ENCODE measurements at places on chromosomes 16 and 17. TPM values are rescaled to one million over a fixed set of nuclear protein-coding genes. Genes with fewer than 3 reads are reported as not detected.

DNA sequence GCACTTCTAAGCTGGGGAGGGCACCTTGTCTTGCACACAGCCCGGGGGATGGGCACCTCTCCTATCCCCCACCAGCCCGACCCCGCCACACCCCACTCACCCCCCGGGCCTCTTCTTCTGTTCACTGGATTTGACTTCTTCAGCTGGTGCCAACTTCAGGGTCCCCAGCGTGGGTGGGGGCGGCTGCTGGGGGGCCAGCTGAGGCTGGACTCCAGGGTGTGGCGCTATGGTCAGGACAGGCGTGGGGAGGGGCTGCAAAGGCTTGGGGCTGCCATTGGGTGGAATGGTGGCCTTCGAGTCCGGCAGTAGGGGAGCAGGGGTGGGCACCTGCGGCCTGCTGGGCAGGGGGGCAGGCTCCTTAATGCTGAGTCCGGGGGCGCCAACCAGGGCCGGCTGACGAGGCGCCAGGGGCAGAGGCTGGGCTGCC, 6.1 kb downstream of the MNT start:
- no peak overlapping the region for H3K27ac ChIP-seq
- no peak for DNase-seq
- H3K4me3 ChIP-seq: no peak overlapping the region
- H3K27me3 ChIP-seq: no peaks in the 10 kb centered on the region
- H3K36me3 ChIP-seq: no peaks in the 10 kb centered on the region
- H3K4me1 ChIP-seq: peaks cover 60% of the 10 kb centered on the region

DNA sequence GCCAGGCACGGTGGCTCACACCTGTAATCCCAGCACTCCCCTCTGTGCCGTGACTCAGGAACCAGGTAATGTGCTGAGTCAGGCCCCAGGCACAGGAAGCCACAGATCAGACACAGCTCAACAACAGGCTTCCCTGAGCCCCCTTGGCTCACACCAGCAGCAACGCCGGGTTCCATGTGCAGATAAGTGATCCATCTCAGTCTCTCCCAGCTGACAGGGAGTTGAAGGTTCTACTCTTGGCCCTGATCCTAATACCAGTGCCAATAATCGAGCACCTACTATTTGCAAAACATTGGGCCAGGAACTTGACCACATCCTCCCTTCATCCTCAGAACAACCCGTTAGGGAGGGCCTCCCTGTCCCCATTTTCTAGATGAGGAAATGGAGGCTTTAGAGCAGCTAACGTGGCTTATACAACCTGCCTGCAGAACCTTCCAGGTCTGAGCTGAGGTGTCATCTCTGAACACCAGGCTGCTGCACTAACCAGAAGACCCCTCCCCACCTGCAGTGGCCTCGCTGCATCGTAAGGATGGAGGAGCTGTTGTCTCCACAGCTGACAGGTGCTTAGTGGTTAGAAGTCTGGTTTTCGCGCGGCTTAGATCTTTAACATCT, 64.8 kb upstream of the AMZ2 start:
- H3K27ac ChIP-seq: peak overlapping the region; percentile 27
- DNase-seq: peak; percentile 70
- no peaks in the 10 kb centered on the region for H3K27me3 ChIP-seq
- peaks cover 59% of the 10 kb centered on the region for H3K4me1 ChIP-seq
- peak overlapping the region; percentile 21 for H3K4me3 ChIP-seq

- H3K4me1 ChIP-seq: no peaks in the 10 kb centered on the region
- DNase-seq: no peak
- H3K36me3 ChIP-seq: no peaks in the 10 kb centered on the region
These were observed 63.5 kb downstream of the TANC2 start for GRCh38 chr17:63029541-63029940.

DNA sequence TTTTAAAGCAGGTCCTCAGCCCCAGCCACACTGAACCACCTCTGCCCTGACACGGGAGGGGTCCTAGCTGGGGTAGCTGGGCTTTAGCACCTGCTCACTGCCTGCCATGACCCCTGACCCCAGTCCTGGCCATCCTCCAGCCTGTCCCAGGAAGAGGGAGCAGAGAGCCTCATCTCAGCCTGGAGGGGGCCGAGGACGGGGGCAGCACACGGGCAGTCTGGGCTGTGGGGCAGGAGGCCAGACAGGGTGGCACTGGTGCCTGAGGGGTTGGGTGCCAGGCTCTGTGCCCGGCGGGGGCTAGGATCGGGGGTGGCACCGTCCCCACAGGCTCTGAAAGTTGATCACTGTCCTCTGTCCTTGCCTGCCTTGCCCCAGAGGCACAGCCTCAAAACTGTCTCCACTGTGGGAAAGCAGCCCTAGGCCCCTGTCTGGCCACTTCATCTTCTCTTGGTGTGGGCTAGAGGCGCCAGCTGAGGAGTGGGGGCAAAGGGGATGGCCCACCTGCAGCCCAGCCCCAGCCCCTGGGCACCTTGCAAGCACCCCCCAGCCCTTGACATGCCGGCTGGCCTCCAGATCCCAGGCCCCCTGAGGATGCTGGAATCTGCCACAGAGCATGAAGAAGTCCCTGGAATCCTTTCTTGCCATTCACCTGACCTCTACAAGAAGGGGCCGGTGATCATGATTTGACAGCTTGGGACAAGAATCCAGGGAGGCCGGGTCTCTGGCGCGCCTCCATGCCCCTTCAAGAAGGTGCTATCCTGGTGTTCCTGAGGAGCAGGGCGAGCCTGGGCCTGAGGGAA, 15.7 kb downstream of the ENDOV start:
- no peak overlapping the region for H3K27ac ChIP-seq
- DNase-seq: no peak
- H3K4me1 ChIP-seq: peaks cover 16% of the 10 kb centered on the region
- no peaks in the 10 kb centered on the region for H3K27me3 ChIP-seq
- H3K4me3 ChIP-seq: no peak overlapping the region

DNA sequence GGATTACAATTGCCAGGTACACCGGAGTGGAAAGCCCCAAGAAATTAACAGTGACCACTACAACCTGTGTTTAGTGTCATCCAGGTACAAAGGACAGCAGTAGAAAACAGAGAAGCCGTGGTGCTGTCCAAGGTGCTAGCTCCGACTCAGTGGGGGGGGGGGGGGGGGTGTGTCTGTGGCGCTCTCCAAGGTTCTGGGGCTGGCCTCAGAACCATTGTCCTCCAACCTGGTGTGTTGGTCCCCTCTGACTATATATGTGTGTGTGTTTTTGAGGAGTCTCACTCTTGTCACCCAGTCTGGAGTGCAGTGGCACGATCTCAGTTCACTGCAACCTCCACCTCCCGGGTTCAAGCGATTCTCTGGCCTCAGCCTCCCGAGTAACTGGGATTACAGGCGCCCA, 5.8 kb upstream of the ZNF23 start:
- DNase-seq: peak; percentile 62
- H3K36me3 ChIP-seq: no peaks in the 10 kb centered on the region
- no peaks in the 10 kb centered on the region for H3K4me1 ChIP-seq
- H3K27ac ChIP-seq: no peak overlapping the region
- no peaks in the 10 kb centered on the region for H3K27me3 ChIP-seq

- H3K36me3 ChIP-seq: peaks cover 83% of the 10 kb centered on the region
- no peaks in the 10 kb centered on the region for H3K27me3 ChIP-seq
- H3K4me1 ChIP-seq: no peaks in the 10 kb centered on the region
- DNase-seq: no peak
These were observed 15.2 kb upstream of the PLD6 start for GRCh38 chr17:17221329-17221728.

GRCh38 chr17:29031488-29031887, 11.5 kb upstream of the PIPOX start:
- no peak overlapping the region for H3K4me3 ChIP-seq
- DNase-seq: no peak
- H3K27me3 ChIP-seq: peaks cover 46% of the 10 kb centered on the region
- no peaks in the 10 kb centered on the region for H3K4me1 ChIP-seq
- H3K36me3 ChIP-seq: no peaks in the 10 kb centered on the region
- H3K27ac ChIP-seq: no peak overlapping the region

GRCh38 chr16:69930117-69930776, 20.9 kb upstream of the CLEC18A start:
- H3K27ac ChIP-seq: no peak overlapping the region
- H3K27me3 ChIP-seq: no peaks in the 10 kb centered on the region
- peak; percentile 69 for DNase-seq
- peaks cover 70% of the 10 kb centered on the region for H3K36me3 ChIP-seq
- H3K4me3 ChIP-seq: no peak overlapping the region

GRCh38 chr17:27807567-27808470, 7.5 kb upstream of the NOS2 start:
- H3K4me1 ChIP-seq: peaks cover 26% of the 10 kb centered on the region
- DNase-seq: peak; percentile 83
- H3K36me3 ChIP-seq: no peaks in the 10 kb centered on the region
- H3K4me3 ChIP-seq: peak overlapping the region; percentile 32
- no peaks in the 10 kb centered on the region for H3K27me3 ChIP-seq

- no peak for DNase-seq
- no peaks in the 10 kb centered on the region for H3K36me3 ChIP-seq
- H3K4me3 ChIP-seq: no peak overlapping the region
- no peaks in the 10 kb centered on the region for H3K4me1 ChIP-seq
These were observed 220.1 kb upstream of the GSE1 start for GRCh38 chr16:85392756-85393673.

GRCh38 chr16:50731989-50732832, 9.7 kb upstream of the CYLD start:
- no peaks in the 10 kb centered on the region for H3K36me3 ChIP-seq
- H3K4me3 ChIP-seq: no peak overlapping the region
- H3K27me3 ChIP-seq: no peaks in the 10 kb centered on the region
- DNase-seq: no peak
- peaks cover 17% of the 10 kb centered on the region for H3K4me1 ChIP-seq

FA2H gene
- total RNA-seq: 1.0 TPM

SLX1B gene
- 29.3 TPM for total RNA-seq

ZNF200 gene
- 20.1 TPM for total RNA-seq

KRT32 gene
- total RNA-seq: not detected

TM4SF5 gene
- not detected for total RNA-seq
